ENCODE measurements at places on chromosomes 3 and 15. TPM values are rescaled to one million over a fixed set of nuclear protein-coding genes. Genes with fewer than 3 reads are reported as not detected.

- no peak for DNase-seq
Observed at GRCh38 chr3:3309887-3310286, 130.4 kb upstream of the CRBN start.

GRCh38 chr3:132290833-132291232 lies 26.4 kb upstream of the ACP3 start:
- no peak for DNase-seq

P2RY12 gene
- 1.9 TPM for total RNA-seq

DNA sequence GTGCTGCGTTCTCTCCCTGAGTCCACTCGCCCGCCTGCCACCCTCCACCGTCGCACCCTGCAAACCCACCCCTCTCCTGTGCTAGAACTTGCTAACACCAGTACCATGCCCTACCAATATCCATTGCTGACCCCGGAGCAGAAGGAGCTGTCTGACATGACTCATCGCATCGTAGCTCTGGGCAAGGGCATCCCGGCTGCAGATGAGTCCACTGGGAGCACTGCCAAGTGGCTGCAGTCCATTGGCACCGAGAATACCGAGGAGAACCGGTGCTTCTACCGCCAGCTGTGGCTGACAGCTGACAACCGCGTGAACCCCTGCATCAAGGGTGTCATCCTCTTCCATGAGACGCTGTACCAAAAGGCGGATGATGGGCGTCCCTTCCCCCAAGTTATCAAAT lies 4.9 kb upstream of the ALAS1 start:
- DNase-seq: no peak

- no peak for DNase-seq
Observed at GRCh38 chr3:141955175-141955574, 78.7 kb downstream of the ATP1B3 start.

All from aorta (tissue), 5 donors.